ENCODE measurements at places on chromosomes 6 and 20.

- no peak for DNase-seq
Observed at GRCh38 chr6:56962441-56962840, 7.5 kb downstream of the BEND6 start.

DNA sequence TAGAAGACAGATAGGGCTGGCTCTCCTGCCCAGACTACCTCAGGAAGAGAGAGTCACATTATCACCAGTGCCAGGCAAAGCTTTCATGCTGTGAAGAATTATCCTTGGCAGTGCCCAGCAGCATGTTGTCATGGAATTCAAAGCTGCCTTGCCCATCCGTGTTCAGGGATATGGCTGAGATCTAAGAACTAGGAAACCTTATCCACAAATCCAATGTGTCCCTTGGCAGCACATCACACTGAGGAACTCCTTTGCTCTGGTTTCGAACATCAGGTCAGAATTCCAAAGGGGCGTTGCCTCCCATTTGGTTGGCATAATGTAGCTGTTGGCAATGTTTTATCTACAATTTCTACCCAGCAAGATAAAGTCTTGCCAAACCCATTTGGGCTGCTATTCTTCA is 52.7 kb downstream of the ADGRF1 start:
- DNase-seq, result no peak

GRCh38 chr6:26482338-26482737 is 17.8 kb upstream of the BTN1A1 start:
- DNase-seq, result no peak

DNA sequence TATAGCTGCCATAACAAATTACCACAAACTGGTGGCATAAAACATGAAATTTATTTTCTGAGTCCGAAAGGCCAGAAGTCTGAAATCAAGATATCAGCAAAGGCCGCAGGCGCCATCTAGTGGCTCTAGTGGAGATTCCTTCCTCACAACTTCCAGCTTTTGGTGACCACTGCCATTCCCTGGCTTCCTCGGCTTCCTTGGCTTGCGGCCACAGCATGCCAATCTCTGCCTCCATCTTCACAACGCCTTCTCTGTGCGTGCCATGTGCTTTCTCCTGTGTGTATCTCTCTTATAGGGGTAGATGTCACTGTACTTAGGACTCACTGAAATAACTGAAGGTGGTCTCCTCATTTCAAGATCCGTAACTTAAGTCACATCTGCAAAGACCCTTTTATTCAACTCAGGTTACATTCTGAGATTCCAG is 5.4 kb upstream of the PLAGL1 start:
- DNase-seq, result peak; percentile 88

DNA sequence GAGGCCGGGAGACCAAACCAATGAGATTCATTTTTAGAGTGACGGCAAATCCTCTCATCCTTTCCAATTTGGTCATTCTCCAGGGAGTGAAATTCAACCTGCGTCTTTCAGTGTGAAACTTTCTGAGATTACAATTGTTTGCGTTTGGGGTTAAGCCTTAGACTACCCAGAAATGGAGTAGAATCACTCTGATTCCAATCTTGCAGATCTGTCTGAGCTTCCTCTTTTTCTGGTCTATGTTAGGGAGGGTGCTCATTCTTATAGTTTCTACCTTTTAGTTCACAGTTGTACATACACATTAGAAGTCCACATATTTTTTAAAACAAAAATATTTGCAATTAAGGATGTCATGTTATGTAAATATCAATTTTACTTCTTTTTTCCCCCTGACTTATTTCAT is 183.0 kb upstream of the PHACTR1 start:
- DNase-seq, result no peak

GRCh38 chr20:24952376-24953208 is 3.5 kb downstream of the CST7 start:
- no peak for DNase-seq

- DNase-seq, result no peak
Observed at GRCh38 chr6:160117137-160117536, 4.5 kb upstream of the SLC22A1 start.

GRCh38 chr20:25039697-25040437 is 18.1 kb downstream of the ACSS1 start:
- no peak for DNase-seq

DNA sequence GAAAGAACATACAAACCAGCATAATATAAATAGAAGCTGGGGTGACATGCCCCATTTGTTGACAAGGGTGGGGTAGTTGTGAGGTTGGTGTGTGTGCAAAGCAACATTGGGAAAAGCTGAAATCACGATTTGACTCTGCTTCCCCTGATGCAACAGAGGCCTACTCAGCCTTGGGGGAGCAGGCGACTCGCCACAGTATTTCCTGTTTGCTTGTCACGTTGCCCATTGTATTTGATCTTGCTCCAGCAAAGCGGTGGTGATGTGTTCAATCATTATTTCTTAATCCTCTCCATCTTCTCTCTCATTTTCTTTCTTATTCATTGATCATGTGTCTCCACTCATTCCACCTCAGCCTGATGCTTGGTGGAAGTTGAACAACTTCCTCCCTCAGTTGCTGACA is 165.8 kb upstream of the CITED2 start:
- DNase-seq, result peak; percentile 54
